OCI-LY7 (cell line): ENCODE measurements at places on chromosomes 4 and X.

GRCh38 chrX:118570209-118570608 lies 74.6 kb downstream of the DOCK11 start:
- DNase-seq = no peak

- DNase-seq = no peak
These were observed 24.3 kb downstream of the HS3ST1 start for GRCh38 chr4:11404431-11404830.

DNA sequence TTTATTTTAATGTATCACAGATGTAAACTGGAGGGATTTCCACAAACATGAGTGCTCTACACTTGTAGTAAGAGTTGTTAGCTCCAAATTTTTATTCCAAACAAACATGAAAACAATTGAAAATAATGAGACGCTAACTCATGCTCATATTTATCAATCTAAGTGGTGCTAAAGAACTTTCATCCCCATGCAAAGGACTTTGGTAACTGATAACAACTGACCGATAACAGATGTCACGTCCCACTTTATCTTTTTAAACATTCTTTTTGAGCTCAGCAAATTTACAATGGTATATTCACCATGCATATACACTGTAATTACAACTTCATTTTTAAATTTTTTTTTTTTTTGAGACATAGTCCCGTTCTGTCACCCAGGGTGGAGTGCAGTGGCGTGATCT lies 15.6 kb upstream of the MAOA start:
- DNase-seq = no peak

DNA sequence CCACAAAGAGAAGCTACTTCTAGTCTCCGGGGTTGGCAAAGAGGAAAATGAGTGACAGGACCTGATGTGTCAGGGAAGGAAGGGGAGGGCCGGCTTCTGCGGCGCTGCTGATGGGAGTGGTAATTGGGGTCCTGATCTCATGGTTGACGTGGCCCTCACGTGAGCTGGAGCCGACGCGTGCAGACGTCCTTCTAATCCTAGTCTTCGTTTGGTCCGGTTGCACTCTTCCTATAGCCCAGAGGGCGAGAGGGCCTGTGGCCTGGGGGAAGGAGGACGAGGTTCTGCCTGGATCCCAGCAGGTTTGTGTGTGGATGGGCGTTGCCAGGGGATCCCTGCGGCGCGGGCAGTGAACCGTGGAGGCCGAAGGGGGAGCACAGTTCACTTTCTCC lies at the start of gene ARMCX1:
ARMCX1 (plus strand) TSS at position 186 of the 389 bp plus-strand sequence. CDS start 2,384 bp downstream, outside the sequence.
- DNase-seq = no peak

- no peak for DNase-seq
These were observed 285.5 kb upstream of the PCDH7 start for GRCh38 chr4:30434656-30435055.

- DNase-seq = peak; percentile 37
These were observed 45.5 kb downstream of the SRPX start for GRCh38 chrX:38175139-38175538.

GRCh38 chrX:118761939-118762707 lies 34.7 kb downstream of the IL13RA1 start:
- no peak for DNase-seq

DNA sequence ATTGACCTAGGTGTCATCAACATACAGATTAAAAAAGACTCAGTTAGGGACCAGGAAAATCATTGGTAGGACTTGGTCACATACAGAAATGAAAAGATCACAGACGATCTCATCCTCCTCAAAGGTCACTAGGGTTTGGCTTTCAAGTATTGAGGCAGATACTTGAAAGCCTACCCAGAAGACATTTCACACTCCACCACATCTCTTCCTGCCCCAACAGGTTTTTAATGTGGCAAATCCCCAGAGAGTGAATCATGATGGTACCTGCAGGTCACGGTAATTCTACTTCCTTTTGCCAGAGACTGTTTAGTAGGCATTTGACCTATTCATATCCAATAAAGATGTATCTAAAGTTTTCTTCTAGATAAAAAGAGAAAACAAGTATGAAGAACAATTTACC lies 44.1 kb downstream of the INPP4B start:
- no peak for DNase-seq

DNA sequence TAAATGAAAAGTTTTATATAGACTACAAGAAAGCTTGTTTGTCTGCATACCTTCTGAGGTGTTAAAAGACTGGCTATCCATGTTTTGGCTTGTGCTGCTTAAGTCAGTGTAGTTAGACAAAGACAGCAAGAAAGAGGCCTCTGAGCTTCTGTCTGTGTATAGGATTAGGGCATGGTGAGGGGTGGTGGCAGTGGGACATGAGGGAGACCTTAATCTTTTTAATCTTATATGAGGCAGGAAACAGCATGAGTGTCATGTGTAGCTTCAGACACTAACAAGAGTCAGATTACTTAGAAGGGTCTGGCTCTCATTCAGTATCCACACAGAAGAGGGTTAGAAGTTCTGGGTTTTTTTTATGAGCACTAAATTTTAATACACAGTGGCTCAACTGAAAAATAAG lies 213.3 kb downstream of the GABRG1 start:
- no peak for DNase-seq

- peak; percentile 2 for DNase-seq
These were observed 48.0 kb upstream of the STARD8 start for GRCh38 chrX:68599256-68600152.

GRCh38 chr4:10758906-10759305 lies 74.3 kb upstream of the CLNK start:
- DNase-seq = no peak

GRCh38 chrX:30971774-30972603 lies 82.9 kb upstream of the TAB3 start:
- DNase-seq = peak; percentile 54

GRCh38 chr4:53378171-53378482 lies 686 bp downstream of the FIP1L1 start:
- no peak for DNase-seq

DNA sequence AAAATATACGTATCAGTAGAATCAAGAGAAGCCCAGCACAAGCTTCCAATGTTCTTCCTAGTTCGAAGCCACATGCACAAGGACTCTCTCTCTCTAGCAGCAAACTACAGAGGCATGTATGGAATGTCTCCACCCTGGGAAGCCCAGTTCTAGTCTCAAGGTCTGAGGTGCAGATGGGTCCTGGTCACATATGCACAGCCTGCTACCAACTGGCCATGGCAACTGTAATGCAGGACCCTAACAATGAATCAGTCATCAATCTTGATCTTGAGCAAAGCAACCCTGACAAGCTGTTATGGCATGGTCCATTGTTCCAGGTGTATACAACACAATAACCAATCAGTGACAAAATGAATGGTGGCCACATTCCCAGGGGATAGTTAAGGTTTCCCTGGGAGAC lies 55.8 kb downstream of the MBNL3 start:
- DNase-seq = no peak

DNA sequence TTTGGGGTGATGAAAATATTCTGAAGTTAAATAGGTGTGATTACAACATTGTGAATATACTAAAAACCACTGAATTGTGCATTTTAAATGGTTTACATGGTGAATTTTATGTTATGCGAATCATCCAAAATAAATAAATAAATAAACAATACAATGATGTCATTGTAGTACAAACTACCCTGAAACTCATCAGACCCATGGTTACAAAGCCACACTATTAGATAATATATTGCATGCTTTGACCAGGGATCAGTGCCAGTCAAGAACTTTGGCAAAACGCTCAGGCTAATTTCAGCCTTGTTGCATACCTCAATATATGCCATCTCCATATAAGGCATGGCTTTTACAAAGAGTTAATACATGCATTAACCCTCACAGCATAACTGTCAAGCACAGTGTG lies 45.5 kb upstream of the XIAP start:
- DNase-seq = no peak

- DNase-seq = no peak
These were observed 353.9 kb downstream of the GRID2 start for GRCh38 chr4:92657695-92658094.
